ENCODE measurements at places on chromosomes 4 and X.

DNA sequence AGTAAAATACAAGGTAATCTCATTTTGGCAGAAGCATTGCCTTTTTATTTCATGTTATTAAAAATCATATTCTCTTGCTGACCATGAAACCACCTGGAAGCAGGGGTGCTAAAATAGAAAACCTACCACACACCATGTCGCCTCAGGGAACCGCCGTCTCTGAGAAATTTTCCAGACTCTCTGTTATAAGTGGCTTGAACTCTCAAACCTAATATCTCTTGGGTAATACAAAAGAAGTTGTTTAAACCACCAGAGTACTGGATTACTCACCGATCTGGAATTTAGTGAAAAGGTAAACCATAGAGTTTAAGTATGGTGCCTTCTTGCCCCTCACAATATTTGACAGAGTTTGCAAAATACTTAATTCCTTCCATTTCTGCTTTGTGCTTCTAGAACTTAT, 27.7 kb downstream of the ENPP6 start:
- DNase-seq: no peak

GRCh38 chrX:3177851-3178250, 136.6 kb downstream of the ARSF start:
- DNase-seq: no peak

GRCh38 chrX:131677655-131678628, 134.1 kb downstream of the OR13H1 start:
- DNase-seq: no peak

DNA sequence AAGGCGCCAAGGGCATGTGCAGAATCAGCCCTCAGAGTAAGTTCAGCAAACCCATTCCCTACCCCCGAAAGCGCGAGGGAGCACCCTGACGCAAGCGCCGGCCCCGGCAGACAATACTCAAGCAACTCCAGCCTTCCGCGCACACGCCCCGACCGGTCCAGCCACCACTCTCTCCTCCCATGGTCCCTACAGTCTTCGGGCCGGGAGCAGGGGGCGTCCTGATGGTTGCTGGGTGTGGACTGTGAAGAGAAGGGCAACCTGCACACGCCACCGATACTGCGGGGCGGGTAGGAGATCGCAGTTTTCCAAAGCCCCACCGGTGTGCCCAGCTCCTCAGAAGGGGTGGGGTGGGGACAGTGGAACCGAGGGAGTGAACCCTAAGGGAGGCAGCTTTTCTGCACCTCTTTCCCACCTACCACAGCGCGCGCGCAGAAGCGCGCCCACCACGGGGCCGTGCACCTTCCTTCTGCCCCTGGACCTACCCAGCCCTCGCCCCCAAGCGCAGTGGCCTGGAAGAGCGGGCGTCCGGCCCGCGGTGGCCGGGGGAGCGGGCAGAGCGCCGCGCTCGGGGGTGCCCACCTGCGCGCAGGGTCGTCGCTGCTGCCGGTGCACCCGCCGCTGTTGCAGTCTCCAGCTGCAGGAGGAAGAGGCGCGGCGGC, 650.2 kb upstream of the DIPK2B start:
- no peak for DNase-seq

GRCh38 chrX:129158505-129158904, 364.8 kb downstream of the SMARCA1 start:
- DNase-seq: no peak

DNA sequence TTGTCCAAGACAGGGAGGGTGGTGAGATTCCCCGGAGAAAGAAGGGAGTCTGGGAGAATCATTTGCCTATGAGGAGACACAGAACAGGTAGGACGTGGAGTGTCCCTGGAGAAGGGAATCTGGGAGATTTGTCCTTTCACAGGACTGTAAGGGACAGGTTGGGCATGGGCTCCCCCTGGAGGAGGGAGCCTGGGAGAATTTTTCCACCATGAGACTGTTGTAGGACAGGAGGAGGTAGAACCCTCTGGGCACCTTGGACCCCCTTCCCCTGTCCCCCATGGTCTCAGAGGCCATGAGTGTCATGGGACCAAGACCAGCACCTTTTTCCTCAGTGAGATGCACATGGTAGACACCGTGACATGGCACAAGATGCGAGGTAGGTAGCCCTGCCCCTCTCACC, 2.8 kb downstream of the PORCN start:
- DNase-seq: no peak

- DNase-seq: no peak
Measured at GRCh38 chr4:62448911-62449310, 1248.8 kb downstream of the ADGRL3 start.

Data from T-helper 17 cell (primary cell).